ENCODE measurements at places on chromosomes 7 and 10.
A peak's percentile ranks its signal among the peaks of the same experiment; 100 is the strongest.

GRCh38 chr7:139340037-139340807 lies 915 bp upstream of the FMC1 start:
- peak; percentile 99 for DNase-seq

GRCh38 chr7:22900784-22901183 lies 78.1 kb upstream of the TOMM7 start:
- DNase-seq, result no peak

GRCh38 chr10:71743866-71744265 lies 24.3 kb upstream of the C10orf105 start:
- no peak for DNase-seq

- DNase-seq, result no peak
These were observed 64.4 kb downstream of the CALML3 start for GRCh38 chr10:5589011-5589660.

DNA sequence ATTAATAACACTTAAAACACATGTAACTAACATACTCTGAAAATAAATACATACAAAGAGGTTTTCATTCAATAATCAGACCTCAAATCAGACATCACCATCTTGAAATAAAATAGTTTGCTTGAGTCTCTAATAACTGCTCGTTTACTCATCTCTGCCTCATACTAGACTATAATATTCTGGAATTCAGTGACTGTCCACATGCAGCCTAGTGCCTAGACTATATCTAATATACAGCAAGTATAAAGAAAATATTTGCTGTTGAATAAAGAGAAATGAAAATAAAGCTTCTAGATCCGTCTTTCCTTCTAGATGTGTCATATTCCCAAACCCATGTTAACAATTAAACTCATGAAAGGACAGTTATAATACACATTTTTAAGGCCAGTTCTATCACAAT lies 236.3 kb upstream of the LRRN3 start:
- no peak for DNase-seq

GRCh38 chr7:137453356-137453755 lies 109.8 kb upstream of the PTN start:
- DNase-seq, result no peak

GRCh38 chr7:47317487-47317886 lies 264.4 kb downstream of the TNS3 start:
- no peak for DNase-seq

- peak; percentile 13 for DNase-seq
These were observed 290.1 kb upstream of the COBL start for GRCh38 chr7:51606601-51607154.

GRCh38 chr7:151865070-151865670 lies 11.7 kb downstream of the PRKAG2 start:
- DNase-seq, result no peak

DNA sequence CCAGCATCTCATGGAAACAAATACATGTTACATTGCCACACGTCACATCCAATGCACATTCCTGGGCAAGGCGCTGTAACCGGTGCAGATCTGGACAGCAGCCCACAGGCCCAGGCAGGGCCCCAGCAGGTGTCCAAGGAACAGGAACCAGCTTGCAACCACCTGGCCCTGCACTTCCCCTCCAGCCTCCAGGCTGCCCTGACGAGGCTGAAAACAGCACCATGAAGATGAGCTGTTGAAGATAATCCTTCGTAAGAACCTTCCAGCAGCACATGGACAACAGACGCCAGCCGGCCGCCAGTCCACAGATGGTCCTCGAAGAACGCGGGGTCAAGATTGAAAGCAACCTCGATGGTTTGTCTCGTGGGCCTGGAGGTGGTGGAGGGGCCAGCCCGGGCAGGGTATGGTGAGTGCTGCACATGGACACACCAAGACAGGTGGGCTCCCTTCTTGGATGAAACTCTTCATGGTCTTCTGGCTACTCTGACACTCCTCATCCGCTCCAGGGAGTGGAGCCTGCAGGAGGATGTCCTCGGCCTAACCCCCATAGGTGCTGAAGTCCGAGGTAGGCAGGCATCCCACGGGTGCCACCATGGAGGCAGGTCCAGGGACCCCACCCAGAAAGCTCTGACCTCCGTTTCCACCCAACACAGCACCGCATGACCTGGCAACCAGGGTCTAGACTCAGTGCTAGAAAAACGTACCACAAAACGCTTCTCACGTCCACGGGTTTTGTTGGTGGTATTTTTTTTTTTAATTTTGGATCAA lies 22.9 kb downstream of the PDGFA start:
- peak; percentile 54 for DNase-seq

Data from stomach (tissue), 19 donors.